Nephron progenitor cell (in vitro differentiated cells): ENCODE measurements at places on chromosomes 4 and X.

DNA sequence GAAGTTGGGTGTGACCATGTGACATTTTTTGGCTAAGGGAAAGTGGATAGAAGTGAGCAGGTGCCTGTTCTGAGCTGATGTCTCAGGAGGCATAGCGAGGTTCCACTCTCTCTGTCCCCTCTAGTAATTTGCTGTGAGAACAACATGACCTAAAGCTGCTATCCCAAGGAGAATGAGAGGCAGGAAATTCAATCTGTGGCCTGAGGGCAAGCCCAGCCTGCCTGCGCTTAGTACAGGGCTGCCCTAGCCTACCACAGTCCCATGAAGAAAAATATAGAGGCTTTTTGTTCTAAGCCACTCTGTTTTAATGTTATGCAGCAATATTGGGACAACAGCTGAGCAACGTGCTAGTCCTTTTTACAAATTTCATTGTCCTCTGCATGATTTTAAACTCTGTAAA lies 193.1 kb downstream of the LDB2 start:
- DNase-seq: no peak

DNA sequence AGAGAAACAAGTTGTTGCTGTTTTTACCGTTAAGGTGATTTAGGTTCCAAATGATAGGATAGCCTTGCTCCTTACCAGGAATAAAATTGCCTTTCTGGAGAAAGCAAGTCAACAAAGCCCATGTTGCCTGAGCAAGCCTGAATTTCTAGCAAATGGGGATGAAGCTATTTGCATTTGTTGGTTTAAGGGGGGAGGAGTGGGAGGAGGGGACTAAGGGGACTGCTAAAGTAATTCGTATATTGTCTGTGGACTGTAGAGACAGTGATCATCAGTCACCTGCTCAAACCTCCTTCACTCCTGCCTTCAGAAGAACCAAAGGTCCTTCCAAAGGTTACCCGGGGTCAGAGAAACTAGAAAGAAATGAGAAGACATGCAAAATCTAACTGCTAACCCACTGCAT lies 65.8 kb downstream of the SCML2 start:
- peak; percentile 18 for DNase-seq

DNA sequence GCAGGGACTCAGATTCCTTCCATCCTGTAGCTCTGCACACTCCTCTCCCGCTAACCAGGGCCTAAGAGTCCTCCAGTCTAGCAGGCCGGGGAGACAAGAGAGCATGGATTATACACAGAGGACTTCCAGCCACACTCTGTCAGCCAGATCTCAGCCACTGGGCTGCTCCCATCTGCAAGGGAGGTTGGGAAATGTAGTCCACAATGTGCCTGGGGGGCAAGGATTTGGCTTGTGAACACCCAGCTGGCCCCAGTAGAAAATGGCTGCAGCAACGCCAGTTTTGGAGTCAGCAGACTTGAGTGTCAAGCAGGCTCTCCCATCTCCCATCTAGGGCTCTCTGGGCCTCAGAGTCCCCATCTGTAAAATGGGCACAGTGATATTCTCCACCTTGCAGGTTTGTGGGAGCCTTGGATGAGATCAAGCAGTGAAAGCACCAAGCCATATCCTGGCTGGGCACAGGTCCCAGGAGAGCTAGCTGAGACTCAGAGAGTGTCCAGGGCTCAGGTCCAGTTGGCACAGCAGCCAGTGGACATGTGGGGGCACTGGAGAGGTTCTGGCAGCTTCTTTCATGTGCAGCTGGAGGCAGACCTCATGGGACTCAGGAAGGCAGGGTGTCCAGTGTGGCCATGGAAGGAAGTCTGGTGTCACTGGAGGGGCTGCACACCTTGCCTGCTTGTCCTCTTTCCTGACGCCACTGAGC lies 14.6 kb downstream of the PSAPL1 start:
- no peak for DNase-seq

DNA sequence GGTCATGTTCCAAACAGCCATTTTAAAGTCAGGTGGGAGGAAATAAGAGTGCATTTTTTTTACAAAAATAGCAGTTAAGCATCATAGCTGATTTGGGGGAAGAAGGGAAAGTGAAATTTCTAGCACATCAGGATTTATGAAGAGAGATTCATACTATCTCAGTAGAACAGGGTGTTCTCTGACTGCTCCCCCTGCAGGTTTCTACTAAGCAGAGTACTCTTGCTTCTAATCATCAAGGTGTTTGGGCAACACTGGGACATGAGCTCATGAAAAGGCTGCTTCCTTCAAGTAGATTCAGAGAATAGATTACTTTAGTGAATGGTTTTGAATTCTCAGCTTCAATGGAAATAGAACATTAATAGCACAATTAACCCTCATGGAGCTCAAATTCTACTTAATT lies 591.4 kb upstream of the PCDH10 start:
- DNase-seq: no peak

DNA sequence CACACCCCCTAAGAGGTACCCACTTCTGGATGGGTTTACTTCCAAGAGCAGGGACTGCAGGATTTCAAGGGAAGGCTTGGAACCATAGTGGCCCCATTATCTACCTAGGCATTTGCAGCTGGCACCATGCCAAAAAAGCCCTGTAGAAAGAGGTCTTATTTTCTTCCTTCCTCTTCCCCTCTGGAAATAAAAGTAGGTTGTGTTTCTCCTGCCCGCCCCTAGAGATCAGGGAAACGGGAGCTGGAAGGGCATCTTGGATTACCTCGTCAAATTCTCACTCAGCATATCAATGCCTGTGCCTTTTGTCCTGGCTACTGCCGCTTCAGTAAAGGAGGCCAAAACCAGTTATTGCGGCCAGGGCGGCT lies 1.6 kb downstream of the SCD5 start:
- DNase-seq: no peak

GRCh38 chr4:126468144-126468543 lies 1153.4 kb downstream of the FAT4 start:
- DNase-seq: no peak

- no peak for DNase-seq
Observed at GRCh38 chr4:134888156-134888555, 686.6 kb upstream of the PABPC4L start.

GRCh38 chr4:91837608-91838029 lies 466.1 kb upstream of the GRID2 start:
- no peak for DNase-seq

GRCh38 chr4:4714331-4714730 lies 145.1 kb upstream of the MSX1 start:
- DNase-seq: no peak

DNA sequence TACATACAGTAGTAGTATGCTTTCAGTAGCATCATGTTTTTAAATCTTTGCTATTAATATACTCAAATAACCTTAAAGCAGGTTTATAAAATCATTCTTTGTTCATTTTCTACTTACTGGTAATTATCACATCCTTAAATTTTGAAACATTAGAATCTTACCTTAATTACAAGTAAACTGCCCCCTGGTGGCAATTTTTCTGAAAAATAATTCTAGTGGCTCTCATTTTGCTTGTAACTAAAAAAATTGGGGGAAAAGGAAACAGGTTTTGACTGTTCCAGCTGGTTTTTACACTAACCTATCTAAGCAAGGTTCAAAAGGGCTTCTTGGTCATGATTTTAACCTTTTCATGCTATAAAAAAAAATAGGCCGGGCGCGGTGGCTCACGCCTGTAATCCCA lies 18.5 kb upstream of the DCAF4L1 start:
- DNase-seq: no peak

DNA sequence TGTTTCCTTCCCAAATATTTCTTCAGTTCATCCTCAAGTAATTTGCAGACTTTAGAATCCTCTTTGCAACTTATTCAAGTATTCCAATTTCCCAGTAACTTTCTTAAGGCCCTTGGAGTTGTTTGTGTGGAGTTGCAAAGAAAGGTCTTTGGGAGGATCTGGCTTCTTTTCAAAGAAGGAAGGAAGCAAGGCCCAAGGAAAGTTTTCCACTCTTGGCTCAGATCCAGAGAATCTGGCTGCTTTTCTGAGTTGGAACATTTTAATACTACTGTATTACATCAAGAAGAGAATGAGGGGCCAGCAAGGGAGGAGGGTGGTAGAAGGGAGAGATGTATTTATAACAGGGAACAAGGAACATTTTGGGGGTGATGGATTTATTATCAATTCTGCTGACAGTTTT lies 10.5 kb downstream of the CDX4 start:
- no peak for DNase-seq

GRCh38 chr4:12979797-12980196 lies 504.3 kb downstream of the RAB28 start:
- no peak for DNase-seq

DNA sequence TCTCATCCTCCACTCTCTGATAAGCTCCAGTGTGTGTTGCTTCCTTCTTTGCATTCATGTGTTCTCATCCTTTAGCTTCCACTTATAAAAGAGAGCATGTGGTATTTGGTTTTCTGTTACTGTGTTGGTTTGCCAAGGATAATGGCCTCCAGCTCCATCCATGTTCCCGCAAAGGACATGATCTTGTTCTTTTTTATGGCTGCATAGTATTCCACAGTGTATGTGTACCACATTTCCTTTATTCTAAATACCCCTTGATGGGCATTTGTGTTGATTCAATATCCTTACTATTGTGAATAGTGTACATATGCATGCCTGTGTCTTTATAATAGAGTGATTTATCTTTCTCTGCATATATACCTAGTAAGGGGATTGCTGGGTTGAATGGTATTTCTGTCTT lies 155.1 kb downstream of the DCK start:
- no peak for DNase-seq

DNA sequence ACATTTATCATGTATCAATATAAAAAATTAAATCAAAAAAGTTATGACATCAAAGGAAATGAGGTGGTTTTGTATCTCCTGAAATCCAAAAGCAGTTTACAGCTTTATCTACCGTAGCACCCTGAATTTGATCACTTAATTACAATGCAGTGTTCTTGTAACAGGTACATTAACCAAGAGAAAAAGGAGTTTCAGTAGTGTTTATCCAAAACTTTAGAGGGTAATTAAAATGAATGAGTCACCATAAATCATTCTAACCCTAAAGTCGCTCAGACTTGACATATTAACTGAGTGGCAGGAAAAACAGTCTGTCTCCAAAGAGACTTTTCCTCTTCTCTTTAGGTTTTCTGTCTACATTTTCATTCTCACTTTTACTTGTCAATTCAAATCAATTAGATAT lies 907.6 kb upstream of the EPHA5 start:
- DNase-seq: no peak

GRCh38 chrX:53287493-53288138 lies 6.2 kb upstream of the IQSEC2 start:
- DNase-seq: no peak

DNA sequence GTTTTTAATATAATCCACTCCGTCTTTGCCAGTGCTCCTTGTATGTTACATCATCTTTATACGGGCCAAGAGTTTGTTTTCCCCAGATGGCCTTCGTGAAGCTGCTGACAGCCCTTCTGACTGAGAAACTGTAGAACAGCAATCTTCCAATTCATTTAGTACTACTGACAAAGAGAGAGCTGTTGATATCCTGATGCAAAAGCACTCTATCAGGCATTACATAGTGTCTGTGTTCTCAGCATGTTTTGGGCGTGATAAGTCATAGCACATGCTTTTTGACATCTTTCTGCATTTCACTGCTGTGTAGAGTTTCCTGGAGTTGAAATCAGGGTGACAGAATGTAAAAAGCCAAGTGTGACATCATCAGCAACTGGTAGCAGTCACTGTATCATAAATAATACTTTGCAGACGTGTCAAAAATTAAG lies 746.3 kb upstream of the FAM241A start:
- DNase-seq: no peak

- no peak for DNase-seq
Observed at GRCh38 chr4:148056879-148057278, 325.0 kb downstream of the ARHGAP10 start.

DNA sequence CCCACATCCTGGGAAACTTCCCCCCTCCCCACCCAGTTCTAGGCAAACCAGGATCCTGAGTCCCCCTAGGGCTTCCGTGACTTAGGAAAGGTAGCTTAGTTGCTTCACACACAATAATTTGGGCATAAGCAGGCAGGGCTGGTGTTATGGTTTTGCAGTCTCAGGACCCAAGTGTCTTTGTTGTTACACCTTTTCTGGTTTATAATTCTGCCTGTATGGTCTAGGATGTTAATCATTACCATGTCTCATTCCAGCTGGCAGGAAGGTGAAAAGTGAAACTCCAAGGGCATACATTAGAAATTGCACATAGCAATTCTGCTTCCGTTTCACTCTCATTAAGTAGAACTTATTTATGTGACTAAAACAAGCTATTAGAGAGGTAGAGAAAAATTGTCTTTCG lies 16.8 kb downstream of the UGT8 start:
- DNase-seq: no peak

DNA sequence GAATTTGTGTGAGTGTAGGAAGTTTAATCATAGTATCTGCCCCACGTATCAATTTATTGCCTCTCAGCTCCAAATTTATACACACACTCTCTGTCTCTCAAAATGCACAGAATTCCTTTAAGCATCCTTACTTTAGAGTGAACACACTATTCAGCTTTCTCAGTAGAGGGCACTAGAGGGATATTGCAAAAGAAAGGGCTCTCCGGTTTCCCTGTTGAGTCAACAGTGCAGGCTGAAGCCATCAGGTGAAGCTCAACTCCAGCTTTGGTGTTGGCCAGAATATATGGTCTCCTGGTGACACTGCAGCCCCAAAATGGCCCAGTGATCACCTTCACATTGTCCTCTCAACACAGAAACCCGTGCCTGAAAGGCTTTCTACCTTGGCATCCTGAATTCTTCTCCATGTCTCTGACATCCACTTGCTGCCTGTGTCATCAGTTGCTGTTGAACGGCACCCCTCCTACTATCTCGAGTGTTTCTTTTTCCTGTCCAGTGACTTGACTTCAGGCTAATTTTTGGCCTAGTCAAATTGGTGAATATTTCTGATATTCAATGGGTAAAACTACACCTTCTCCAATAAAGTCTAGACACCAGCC lies 670.5 kb downstream of the GABRG1 start:
- DNase-seq: peak; percentile 17

DNA sequence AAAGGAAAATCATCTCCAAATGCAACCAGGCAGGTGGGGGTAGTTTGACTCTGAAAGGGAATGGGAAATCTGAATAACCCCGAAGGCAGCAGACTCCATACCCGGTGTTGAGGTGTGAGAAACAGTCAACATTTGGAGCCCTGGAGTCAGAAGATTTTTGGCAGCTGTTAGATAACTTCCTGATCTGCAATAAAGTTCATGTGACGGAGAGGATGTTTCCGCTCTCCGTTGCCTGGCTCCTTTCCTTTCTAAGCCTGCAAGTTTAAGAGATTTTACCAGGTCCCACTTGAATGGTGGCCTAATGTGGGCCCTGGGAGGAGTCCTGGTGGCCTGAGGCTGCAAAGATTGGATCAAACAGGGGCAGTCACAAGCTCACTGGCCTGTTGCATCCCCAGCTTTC lies 27.7 kb downstream of the HAND2 start:
- no peak for DNase-seq
